ENCODE measurements at places on chromosomes 13 and 19. TPM values are rescaled to one million over a fixed set of nuclear protein-coding genes. Genes with fewer than 3 reads are reported as not detected.

SOX1 gene
- total RNA-seq: not detected

CACNG8 gene
- total RNA-seq: 0.65 TPM

ZNF784 gene
- total RNA-seq: 3.8 TPM

TEKTIP1 gene
- not detected for total RNA-seq

ICAM4 gene
- 0.65 TPM for total RNA-seq

KIR2DL4 gene
- not detected for total RNA-seq

CC2D1A gene
- 4.2 TPM for total RNA-seq

NCCRP1 gene
- total RNA-seq: not detected

LCP1 gene
- not detected for total RNA-seq

CERS1 gene
- total RNA-seq: 2.0 TPM

ZNF844 gene
- total RNA-seq: 1.4 TPM

CGB8 gene
- not detected for total RNA-seq

ACTL9 gene
- not detected for total RNA-seq

MPHOSPH8 gene
- total RNA-seq: 14.6 TPM

CCL25 gene
- total RNA-seq: not detected

CCDC9 gene
- total RNA-seq: 6.5 TPM

ZNF526 gene
- 8.8 TPM for total RNA-seq

ZNF69 gene
- 0.91 TPM for total RNA-seq

ZNF221 gene
- total RNA-seq: 10.6 TPM

KLK2 gene
- not detected for total RNA-seq

IL11 gene
- total RNA-seq: 2.6 TPM

FGF9 gene
- not detected for total RNA-seq

MIA gene
- not detected for total RNA-seq

IGFL1 gene
- total RNA-seq: not detected

ZNF296 gene
- total RNA-seq: under 0.01 TPM

C1QTNF9 gene
- total RNA-seq: not detected

B3GNT3 gene
- not detected for total RNA-seq
